ENCODE measurements at places on chromosomes 4 and X.

DNA sequence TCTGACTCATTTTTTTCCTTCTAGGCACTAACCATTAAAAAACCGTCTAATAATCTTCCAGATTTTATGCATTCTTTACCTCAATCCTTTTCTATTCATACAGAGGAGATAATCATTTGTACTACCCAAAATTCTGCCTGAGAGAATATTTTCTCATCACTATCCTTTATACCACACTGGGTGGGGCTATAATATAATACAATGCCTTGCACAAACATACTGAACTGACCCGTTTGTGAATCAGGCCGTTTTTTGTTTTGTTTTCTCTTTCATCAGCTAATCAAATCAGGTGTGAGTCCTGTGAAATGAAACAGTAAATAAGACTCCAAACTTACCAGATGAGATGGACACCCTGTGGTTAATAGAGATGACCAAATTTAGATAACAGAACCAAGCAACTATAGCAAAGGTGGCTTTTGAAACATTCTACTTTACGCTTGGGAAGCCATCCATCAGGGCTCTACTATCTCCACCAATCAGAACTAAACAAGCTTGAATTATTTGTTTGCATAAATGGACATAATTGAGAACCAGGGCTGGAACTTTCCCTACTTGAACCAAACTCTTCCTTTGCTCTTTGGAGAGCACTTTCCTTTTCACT is 573.0 kb downstream of the GABRG1 start:
- no peak for DNase-seq

- DNase-seq = no peak
Observed at GRCh38 chrX:46917622-46918021, 5.4 kb downstream of the JADE3 start.

DNA sequence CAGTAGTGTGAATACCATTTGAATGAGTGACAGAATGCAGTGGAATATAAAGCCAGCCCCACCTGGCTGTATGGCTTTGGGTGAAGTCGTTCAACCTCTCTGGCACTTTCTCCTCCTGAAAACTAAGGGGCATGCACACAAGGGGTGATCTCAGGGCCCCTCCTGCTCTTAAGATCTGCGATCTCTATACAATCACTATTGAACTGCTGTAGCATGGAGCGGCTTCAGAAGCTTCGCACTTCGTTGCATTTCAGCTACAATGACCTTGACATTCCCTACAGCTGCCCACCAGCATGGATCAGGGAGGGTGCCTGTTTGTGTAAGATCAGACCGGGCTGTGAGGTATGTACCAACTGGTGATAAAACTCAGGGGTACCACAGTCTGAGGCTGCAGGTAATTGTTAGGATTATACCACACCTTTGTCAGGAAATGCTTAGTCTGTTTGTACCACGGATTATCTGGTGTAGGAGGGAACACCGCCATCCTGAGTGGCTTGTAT is 85.2 kb downstream of the AASDH start:
- no peak for DNase-seq

- no peak for DNase-seq
Observed at GRCh38 chr4:148270630-148271029, 171.6 kb downstream of the NR3C2 start.

DNA sequence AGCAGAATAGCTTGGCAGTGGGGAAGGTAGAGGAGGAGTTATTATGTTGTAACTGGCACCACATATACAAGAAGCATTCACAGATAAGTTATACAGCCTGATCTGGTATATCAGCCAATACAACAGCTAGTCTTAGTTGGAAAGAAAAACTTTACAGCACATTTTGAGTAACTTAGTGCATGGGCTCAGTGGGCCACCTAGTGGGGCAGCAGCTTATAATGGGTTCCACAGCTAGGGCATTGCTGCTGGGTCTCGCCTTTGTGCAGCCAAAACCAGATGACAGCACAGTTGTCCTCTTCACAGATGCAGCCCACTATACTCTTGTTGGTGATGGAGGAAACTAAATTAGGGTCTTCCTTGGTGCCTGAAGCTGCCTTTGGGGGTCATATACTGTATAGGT is 448.1 kb upstream of the RASGEF1B start:
- DNase-seq = no peak

- DNase-seq = no peak
Observed at GRCh38 chr4:150493851-150494250, 88.1 kb upstream of the MAB21L2 start.

GRCh38 chr4:102219129-102219528 is 126.2 kb downstream of the SLC39A8 start:
- DNase-seq = no peak

DNA sequence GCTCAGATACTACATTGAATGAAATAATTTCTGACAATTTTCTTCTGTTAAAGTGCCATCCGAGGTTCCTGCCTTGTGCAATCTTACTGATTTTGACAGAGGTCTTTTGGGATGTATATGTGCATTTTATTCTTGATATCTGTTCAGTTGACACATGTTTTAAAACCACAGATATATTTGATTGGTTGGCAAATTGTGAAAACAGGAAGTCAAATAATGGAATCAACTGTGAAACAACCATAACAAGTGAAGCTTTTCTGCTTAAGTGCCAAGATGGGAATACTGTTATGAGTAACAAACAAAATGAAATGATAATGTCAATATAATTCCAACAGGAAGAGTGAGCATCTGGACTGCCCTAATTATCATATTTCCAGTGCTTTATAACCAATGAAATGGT is 84.9 kb upstream of the TET2 start:
- DNase-seq = no peak

DNA sequence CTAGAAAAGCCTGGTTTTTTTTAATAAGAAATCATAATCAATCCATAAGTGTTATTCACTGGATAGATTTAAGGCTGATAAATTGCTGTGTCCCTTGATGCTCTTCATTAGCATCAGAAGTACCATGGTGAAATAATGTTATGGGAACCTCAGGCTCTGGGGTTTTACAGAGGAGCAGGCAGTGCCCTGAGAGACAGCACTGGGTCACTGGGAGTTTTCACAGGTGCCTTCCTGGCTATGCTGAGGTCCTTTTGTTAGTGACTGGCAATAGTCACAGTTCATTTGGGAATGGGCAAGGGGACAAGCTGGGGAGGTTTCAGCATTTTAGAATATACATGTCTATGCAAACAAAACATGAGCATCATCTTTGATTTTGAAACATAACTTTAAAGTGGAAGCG is 38.6 kb downstream of the ANK2 start:
- no peak for DNase-seq

DNA sequence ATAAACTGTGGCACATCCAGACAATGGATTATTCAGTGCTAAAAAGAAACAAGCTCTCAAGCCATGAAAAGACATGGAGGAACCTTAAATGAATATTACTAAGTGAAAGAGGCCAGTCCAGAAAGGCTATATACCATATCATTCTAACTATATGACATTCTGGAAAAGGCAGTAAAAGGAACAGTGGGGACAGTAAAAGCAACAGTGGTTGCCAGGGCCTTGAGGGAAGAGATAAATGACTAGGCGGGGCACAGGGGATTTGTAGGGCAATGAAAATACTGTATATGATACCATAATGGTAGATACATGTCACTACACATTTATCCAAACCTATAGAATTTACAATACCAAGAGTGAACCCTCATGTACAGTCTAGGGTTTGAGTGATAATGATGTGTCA is 115.3 kb downstream of the ATP8A1 start:
- DNase-seq = no peak

GRCh38 chrX:31464306-31464915 is 392.6 kb upstream of the FTHL17 start:
- no peak for DNase-seq

GRCh38 chr4:173529477-173530325 is at the start of gene HAND2:
Gene HAND2, minus strand, starts transcription at chr4:173530229. Its CDS starts 940 bp downstream, at chr4:173529289.
- DNase-seq = peak; percentile 76

DNA sequence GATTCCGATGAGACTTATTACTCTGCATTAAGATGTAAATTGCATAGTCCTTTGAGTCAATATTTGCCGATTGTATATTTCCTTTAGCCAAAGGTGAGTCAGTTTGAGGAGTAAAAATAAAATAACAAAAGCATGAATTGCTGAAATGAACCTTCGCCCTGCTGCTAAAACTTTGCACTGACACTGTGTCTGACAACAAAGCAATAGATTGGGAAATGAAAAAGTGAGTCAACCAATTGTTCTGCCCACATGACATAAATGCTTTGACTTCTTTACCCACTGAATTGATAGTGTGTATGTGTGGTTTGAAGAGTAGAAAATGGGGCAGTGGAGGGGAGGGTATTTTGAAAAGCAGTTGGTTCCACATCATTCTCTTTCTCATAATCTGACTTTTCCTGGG is 88.4 kb upstream of the AFF2 start:
- no peak for DNase-seq

GRCh38 chr4:42594888-42595287 is 62.0 kb downstream of the ATP8A1 start:
- no peak for DNase-seq

- DNase-seq = no peak
Observed at GRCh38 chr4:68736813-68737212, 66.4 kb upstream of the UGT2B15 start.

GRCh38 chr4:37726666-37727065 is 40.5 kb upstream of the RELL1 start:
- DNase-seq = no peak

- DNase-seq = no peak
Observed at GRCh38 chr4:184536881-184537248, 62.5 kb upstream of the IRF2 start.

GRCh38 chrX:65528705-65529340 is 5.8 kb downstream of the LAS1L start:
- no peak for DNase-seq

DNA sequence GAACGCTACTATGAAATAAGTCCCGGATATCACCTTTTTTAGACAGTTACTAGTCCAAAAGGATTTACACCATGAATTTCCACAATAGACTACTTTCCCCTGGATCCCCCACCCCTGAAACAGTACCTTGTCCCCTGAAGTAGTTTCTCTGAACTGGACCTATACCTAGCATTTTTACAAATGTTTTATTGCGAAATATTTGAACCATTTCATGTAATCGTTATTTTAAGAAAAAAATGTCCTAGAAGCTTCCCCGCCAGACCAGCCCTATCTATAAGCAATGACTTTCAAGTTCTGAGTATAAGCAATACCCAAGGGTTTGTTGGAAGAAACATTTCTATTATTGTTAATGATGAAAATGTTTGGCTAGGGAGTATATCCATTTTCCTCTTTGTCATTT is 517.8 kb upstream of the IGFBP7 start:
- DNase-seq = no peak

DNA sequence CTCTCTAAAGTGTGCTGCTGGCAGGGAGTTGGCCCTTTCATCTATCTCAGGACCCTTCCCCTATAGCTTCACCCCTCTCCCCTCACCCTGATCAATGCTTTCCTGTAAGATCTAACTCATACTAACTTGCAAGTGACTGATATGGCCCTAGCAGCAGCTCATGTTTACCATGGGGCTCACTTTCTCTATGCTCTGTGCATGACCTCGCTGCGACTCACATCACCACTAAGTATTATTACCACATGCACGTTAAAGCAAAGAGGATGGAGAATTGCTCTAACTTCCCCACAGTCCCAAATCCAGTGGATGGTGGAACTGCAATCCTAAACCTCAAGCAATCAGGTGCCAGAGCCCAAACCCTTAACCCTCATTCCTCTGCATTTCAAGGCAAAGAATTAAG is 626.6 kb downstream of the MID1IP1 start:
- no peak for DNase-seq

- DNase-seq = no peak
Observed at GRCh38 chrX:131544218-131544617, 344 bp downstream of the OR13H1 start.

GRCh38 chr4:18798123-18798522 is 776.6 kb upstream of the LCORL start:
- DNase-seq = no peak

- no peak for DNase-seq
Observed at GRCh38 chrX:18793601-18794089, 86.2 kb downstream of the PPEF1 start.

- DNase-seq = no peak
Observed at GRCh38 chr4:5656415-5656814, 51.9 kb downstream of the EVC2 start.

DNA sequence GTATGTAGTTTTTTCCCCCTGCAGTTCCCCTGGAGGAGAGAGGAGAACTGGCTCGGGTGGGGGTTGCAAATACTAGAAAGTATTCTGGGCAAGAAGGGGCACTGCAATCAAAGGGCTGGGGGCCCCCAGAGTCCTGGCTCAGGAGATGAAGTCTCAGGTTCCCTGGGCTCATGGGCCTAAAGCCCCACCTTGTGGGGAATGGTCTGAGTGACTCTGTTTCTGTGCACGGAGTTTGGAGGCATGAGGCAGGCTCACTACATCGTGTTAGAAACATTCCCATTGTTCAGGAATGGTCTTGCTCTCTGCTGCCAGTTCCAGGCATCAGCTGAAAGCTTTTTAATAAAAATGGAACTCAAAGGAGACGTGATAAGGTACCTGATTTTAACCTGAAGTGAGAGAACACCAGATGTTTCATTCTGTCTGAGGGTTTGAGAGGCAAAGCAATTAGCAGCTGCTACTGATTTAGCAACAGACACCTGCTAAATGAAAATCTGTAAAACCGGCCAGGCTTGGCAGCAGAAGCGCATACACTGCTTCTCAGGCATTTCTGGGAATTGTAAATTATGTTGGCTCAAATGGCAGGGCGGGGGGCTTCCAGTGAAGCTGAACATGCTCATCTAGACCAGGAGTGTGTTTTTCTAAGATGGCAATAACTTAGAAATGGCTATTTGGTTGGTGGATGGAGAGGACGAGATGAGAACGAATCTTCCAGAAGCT is 122.7 kb downstream of the TMEM164 start:
- no peak for DNase-seq

DNA sequence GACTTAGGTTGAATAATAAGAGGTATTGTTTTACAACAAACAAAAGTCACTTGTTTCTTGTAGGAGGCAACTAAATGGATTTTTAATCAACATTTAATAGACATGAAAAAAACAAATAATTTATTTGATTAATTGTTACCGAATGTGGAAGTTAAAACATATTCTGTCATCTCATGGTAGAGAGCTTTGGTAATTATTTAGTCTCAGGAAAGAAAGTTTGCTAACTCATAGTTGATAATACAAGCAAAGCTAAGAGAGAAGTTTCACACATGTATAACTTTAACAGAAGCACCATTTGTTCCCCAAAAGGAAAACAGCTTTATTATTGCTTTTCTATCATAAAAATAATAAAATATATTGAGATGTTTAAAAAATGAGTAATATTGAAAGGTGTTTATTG is 44.9 kb downstream of the GUCY1A1 start:
- DNase-seq = no peak

GRCh38 chrX:110032534-110033147 is 29.7 kb downstream of the TMEM164 start:
- no peak for DNase-seq

DNA sequence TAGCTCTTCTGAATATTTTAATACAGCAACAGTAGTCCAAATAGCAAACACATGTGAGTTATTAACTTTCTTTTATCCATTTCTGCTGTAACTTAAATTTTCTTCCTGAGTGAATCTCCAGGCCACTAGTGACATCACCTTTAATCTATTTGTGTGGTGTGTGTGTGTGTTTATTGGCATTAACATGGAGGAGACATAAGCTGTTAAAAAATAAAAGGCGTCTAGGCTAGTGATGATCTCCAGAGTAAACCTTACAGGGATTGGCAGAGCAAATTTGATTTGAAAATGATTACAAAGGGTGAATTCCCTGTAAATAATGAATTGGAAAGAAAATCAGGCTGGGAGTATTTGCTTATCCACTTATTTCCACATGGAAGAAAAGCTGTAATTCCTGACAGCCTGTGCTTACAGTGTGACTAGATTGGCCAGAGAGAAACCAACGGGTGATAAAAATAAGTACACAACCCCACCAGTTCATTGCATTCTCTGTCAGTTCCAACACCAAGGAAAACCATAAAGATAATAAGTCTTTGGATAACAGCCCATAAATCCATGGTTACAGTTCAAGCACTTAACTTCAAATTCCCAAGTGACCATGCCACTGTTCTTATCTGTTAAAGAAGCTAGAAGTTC is 186.1 kb downstream of the ENOX2 start:
- DNase-seq = no peak

Measured in amniotic stem cell (primary cell).